ENCODE measurements at places on chromosomes 5 and 9.

- DNase-seq = no peak
These were observed 5.2 kb downstream of the F2R start for GRCh38 chr5:76720988-76721569.

DNA sequence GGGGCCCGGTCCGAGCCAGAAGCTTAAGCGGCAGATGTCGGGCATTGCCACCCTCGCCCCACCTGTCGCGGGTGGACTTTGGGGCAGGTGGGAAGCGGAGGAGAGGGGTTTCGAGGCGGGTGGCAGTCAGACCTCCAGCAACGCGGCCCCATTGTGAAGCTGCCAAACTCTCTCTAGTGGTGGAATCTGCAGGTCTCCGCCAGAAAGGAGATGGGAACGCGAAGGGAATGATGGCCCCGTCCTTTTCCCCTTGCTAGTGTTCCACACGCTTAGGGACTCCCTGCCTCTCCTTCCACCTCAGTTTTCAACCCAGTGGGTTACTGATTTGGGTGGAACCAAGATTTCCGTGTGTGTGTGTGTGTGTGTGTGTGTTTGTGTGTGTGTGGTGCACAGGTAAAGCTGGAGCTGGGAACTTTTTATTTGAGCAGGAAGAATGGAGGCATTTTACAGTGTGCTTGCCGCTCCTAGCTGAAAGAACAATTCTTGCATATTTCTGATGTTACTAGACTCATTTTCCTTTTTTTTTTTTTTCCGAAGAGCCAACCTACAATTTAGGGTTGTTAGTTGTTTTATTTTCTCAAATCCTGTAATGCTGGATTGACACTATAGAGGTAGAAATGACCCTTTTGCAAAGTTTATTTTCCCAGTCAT lies 1.3 kb downstream of the MACIR start:
- no peak for DNase-seq

- no peak for DNase-seq
These were observed 70.0 kb downstream of the TMEM252 start for GRCh38 chr9:68470634-68471033.

- DNase-seq = no peak
These were observed 1.6 kb downstream of the SKP1 start for GRCh38 chr5:134174841-134175839.

DNA sequence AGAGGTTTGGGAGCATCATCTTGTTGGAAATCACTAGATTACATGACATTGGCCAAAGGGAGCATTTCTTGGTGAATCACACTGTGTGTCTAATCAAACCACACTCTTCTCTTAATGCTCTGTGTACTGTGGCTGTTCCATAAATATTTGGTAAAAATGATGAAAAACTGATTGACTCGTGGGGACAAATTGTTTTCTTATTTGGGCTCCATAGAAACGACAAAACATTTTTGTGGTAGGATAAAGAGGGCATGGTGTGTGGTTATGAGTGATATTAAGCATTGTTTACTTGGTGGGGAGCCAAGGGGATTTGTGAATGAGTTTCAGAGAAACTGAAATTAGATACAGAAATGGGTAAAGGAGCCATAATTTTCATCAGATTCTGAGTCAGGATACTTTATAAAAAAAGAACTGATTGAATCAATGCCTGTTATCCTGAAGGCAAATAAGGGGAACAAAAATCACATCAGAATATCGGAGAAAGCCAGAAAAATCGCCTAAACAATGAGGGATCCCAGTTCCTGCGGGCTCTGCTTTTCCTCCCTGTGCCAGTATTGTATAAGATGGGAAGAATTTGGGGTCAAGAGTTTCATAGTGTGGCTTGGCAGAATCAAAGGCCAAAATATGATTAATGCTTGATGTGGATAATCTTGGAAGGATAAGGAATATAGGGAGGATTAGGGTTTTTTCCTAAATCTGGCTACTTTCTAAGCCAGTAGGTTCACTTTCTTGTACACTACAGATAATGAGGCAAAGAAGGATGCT lies 33.3 kb downstream of the FBXL7 start:
- DNase-seq = no peak

Data from activated gamma-delta T cell treated with Interleukin-2 at 50 U/mL for 16 hours (primary cell).